ENCODE measurements at places on chromosomes 11 and 22. TPM values are rescaled to one million over a fixed set of nuclear protein-coding genes. Genes with fewer than 3 reads are reported as not detected.

Gene ARHGAP20
- 20.9 TPM for total RNA-seq

GRCh38 chr11:28767574-28767973 is 659.4 kb downstream of the METTL15 start:
- no peak overlapping the region for H3K4me3 ChIP-seq
- H3K27ac ChIP-seq = no peak overlapping the region
- H3K36me3 ChIP-seq = no peaks in the 10 kb centered on the region
- H3K4me1 ChIP-seq = no peaks in the 10 kb centered on the region
- H3K27me3 ChIP-seq = no peaks in the 10 kb centered on the region
- DNase-seq = no peak

DNA sequence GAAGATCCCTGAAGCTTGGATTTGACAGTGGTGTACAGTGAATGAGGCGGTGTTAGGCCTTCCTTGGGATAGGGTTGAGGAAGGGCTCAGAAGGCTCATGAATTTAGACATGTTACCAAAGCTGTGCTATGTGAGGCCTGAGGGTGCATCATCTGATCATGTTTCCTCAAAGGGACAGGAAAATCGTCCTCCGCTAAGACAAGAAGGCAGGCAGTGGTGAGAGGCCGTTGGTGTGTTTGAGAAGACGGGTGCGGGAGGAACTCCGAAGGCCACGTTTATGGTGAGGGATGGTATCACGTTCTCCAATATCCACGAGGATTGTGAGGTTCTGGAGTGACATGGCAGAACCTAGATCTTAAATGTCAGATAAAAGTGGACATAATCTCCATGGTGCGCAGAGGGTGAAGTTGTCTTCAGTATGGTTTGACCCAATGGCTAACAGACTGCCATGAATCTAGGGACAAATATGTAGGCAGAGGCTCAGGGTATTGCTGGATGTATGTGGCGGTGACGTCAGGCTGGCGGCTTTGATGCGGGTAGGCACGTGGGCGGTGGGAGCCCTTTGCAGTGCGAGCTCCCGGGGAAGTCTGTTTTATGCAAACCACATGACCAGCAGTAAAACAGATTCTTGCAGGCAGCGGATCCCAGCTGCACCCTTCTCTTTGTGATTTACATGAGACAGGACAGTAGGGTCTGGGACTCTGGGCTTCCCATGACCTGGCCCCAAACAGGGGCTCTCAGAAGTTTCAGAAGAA is 242.3 kb upstream of the B3GAT1 start:
- no peak overlapping the region for H3K27ac ChIP-seq
- no peaks in the 10 kb centered on the region for H3K36me3 ChIP-seq

Gene HTR3B
- total RNA-seq = not detected

Gene TENM4
- total RNA-seq = 16.4 TPM

All from lung (tissue), 17 donors.